ENCODE measurements at places on chromosomes 7 and 10. TPM values are rescaled to one million over a fixed set of nuclear protein-coding genes. Genes with fewer than 3 reads are reported as not detected.

The CFAP70 gene
- 0.33 TPM for total RNA-seq

DNA sequence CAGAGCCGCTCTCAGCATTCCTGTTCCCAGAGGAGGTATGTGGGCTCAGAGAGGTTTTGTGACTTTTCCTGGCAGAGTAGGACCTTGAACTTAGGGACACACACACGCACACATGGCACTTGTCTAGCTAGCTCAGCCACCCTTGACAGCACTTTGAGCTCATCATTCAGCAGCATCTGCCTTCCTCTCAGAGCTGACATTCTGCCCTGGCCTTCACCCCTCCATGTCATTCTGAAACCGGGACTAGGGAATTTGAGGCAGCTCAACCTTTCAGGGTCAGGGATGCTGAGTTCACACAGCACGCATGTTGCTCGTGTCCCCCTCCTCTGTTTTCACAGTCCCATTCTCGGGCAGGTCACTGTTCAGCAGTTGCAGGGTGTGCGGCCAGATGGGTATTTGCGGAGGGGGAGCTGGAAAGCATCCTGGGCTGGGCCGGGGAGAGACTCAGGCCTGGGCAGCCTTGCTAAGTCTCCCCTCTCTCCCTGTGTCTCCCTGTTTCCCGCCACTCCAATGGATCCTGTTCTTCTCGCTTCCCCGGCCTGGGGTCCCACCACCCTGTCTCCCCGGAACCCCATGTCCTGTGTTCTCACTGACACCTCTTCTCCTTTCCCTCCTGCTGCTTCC, 78.0 kb downstream of the COL13A1 start:
- no peak overlapping the region for H3K27ac ChIP-seq
- peaks cover 3% of the 10 kb centered on the region for H3K27me3 ChIP-seq
- no peaks in the 10 kb centered on the region for H3K4me1 ChIP-seq
- no peak for DNase-seq

- no peaks in the 10 kb centered on the region for H3K36me3 ChIP-seq
- DNase-seq = peak; percentile 86
- H3K4me3 ChIP-seq = peak overlapping the region; percentile 4
- H3K27ac ChIP-seq = no peak overlapping the region
Observed at GRCh38 chr7:142603870-142604448, 145.3 kb upstream of the PRSS1 start.

DNA sequence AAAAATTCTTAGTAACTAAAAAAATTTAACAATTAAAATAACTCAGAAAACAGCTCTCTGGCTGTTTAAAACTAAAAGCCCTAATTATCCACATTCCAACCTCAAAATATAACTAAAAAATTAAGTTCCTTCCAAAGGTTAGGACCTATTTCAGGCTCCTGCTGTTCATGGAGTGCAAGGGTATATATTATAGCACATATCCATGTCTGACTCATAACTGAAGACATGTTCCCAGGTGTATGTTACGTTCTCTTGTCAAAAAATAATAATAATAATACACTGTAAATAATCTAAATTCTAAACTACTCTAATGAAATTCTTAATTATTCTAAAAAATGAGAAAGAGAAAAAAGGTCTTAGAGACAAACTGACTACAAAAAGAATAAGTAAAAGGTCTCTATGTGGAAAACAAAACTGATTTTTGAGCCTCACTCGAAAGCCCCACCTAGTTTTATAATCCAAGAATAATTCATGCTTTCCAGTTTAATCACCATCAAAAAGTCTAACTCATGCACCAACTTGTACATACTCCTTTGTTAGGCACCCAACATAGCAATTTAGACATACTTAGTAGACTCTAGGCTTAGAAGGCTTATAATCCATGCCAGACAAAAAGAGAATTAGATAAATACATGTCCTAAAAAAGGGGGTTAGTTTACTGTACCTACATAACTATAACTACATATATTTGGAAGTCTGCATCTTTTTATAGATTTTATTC, 171.4 kb downstream of the KMT2E start:
- H3K4me3 ChIP-seq = no peak overlapping the region
- H3K36me3 ChIP-seq = peaks cover 8% of the 10 kb centered on the region
- DNase-seq = no peak
- H3K4me1 ChIP-seq = peaks cover 5% of the 10 kb centered on the region

GRCh38 chr10:1659221-1659791, 78.0 kb downstream of the ADARB2 start:
- peaks cover 14% of the 10 kb centered on the region for H3K27me3 ChIP-seq
- H3K27ac ChIP-seq = no peak overlapping the region
- no peak for DNase-seq
- no peaks in the 10 kb centered on the region for H3K36me3 ChIP-seq
- H3K4me3 ChIP-seq = no peak overlapping the region

DNA sequence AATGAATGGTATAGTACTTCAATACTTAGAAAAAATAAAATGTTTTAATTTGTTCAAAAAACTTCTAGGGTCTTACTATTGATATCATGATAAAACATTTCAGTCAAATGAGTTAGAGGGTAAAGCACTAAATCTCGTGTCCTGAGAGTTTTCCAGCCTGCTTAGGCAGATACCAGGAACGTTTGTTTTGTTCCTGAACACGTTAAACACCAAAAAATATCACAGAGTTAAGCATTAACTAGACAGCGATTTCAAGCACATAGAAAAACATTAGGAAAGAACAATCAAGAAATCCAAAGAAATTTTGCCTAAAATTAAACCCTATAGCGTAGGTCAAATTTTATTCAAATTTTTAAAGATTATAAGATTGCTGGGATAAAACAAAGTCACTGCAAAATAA, 204.6 kb upstream of the AGR3 start:
- no peak overlapping the region for H3K4me3 ChIP-seq
- no peak overlapping the region for H3K27ac ChIP-seq
- H3K36me3 ChIP-seq = no peaks in the 10 kb centered on the region
- no peaks in the 10 kb centered on the region for H3K4me1 ChIP-seq

GRCh38 chr10:62805231-62806099, 945 bp downstream of the ADO start:
- H3K36me3 ChIP-seq = peaks cover 49% of the 10 kb centered on the region
- peaks cover 40% of the 10 kb centered on the region for H3K4me1 ChIP-seq
- peak overlapping the region; percentile 99 for H3K4me3 ChIP-seq

DNA sequence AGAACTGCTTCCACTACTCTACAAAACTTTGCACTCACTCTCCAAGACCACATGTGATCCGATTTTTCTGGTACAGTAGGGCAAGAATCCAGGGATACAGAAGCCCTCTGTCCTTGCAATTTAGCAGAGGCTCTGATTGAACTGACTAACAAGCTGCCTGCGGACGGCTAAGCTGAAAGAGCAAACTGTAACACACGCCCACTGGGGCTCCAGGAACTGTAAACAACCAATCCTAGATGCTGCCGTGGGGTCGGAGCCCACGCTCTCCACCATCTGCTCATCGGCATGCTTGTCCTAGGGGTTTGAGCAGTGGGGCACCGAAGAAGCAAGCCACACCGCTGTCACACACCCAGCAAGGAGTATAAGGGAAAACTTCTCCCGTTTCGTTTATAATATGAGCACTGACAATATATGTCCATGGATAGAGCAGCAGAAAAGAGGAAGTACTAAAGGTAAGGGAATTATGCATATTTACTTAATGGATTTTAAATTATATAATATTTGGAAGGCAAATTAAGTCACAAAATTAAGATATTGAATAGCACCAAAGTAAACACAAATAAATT, 634.4 kb upstream of the POT1 start:
- no peaks in the 10 kb centered on the region for H3K36me3 ChIP-seq
- no peak overlapping the region for H3K27ac ChIP-seq
- H3K4me1 ChIP-seq = peaks cover 4% of the 10 kb centered on the region
- H3K27me3 ChIP-seq = no peaks in the 10 kb centered on the region

DNA sequence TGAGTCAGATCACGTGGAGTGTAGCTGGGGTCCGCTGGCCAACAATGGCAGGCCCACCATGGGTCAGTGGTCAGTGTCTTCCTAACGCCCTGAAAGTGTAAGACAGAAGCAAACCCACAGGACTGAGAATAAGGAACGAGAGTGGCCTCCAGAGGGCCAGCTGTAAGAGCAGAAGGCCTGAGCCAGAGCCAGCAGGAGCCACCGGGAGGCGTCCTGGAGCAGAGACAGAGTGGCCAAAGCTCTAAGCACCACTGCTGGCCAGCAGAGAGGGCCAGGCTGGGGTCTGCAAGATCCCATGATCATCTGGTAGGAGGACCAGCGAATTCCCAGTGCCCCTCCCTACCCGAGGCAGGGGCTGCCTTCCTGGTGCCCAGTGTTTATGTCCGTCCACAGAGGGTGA, 9.2 kb downstream of the CCDC201 start:
- no peak overlapping the region for H3K27ac ChIP-seq
- H3K4me3 ChIP-seq = no peak overlapping the region
- no peak for DNase-seq
- no peaks in the 10 kb centered on the region for H3K4me1 ChIP-seq
- H3K27me3 ChIP-seq = peaks cover 5% of the 10 kb centered on the region

- no peak overlapping the region for H3K4me3 ChIP-seq
- H3K27me3 ChIP-seq = peaks cover 5% of the 10 kb centered on the region
- no peak overlapping the region for H3K27ac ChIP-seq
- no peak for DNase-seq
- H3K4me1 ChIP-seq = no peaks in the 10 kb centered on the region
- H3K36me3 ChIP-seq = no peaks in the 10 kb centered on the region
Observed at GRCh38 chr7:87784424-87784823, 91.7 kb downstream of the SLC25A40 start.

GRCh38 chr10:80186364-80187012, 18.8 kb downstream of the ANXA11 start:
- peak overlapping the region; percentile 89 for H3K27ac ChIP-seq
- H3K4me3 ChIP-seq = peak overlapping the region; percentile 76
- H3K27me3 ChIP-seq = no peaks in the 10 kb centered on the region
- H3K4me1 ChIP-seq = peaks cover 66% of the 10 kb centered on the region
- H3K36me3 ChIP-seq = peaks cover 18% of the 10 kb centered on the region
